Activated gamma-delta T cell treated with anti-CD3 and anti-CD28 coated beads, Interleukin-2, amount 50 U/mL, for 16 hours (primary cell): ENCODE measurements at places on chromosomes 3 and 15.

- no peak for DNase-seq
These were observed 6.8 kb upstream of the KBTBD12 start for GRCh38 chr3:127908202-127908601.

DNA sequence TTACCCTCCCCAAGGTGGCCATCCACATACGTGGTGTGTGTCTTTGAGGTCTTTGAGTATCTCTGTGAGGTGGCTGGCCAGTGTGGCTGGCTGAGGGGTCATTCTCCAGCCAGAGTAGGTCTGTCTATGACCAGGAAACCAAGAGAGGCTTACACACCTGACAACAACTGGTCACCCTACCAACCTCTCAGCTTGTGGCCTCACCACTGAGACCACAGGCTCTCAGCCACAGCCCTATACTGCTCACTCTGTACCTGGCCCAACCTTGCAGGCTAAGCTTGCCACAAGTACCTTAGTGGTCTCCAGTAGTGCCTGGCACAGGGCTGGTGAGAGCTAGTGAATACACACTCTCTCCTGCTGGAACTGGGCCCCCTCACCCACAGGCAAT, 5.1 kb downstream of the HEMK1 start:
- no peak for DNase-seq

DNA sequence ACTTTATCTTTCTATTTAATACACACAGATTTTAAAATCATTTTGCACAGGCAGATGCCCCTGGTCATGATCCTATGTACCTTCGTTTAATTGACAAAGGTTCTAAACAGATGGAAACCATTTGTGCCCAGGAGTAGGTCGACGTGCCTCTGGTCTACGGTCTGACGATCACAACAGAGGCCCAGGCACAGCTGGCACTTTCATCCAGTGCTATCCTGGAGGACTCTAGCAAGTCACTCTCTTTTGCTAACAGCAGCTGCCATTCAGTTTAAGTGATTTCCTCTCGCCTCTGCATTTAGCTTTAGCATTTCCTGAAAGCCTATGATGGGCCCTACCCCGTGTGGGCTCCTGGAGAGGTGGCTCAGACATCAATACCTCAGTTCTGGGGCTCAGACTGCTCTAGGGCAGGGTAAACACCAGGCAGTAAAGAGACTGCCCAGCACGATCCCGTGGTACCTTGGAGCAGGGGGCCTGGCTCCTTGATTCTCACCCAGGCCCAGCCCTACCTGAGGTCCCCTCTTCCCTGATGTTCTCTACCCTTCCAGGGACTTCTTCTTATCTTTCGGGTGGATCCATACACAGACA, 83.2 kb upstream of the SNRPA1 start:
- DNase-seq = no peak

DNA sequence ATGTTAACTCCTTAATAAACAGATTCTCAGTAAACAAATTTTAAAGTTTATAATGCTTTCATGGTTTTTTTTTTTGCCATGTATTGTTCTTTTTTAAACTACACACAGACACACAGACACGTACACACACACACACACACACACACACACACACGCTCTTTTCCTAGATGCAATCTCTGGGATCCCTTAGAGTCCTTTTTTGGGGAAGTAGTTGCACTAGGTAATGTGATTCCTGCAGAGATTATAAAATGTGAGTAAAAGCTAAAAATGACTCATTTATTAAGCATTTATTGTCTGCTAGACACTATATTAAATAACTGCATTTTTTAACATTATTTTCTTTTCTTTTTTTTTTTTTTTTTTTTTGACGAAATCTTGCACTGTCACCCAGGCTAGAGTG, 19.9 kb downstream of the NDUFB5 start:
- no peak for DNase-seq

DNA sequence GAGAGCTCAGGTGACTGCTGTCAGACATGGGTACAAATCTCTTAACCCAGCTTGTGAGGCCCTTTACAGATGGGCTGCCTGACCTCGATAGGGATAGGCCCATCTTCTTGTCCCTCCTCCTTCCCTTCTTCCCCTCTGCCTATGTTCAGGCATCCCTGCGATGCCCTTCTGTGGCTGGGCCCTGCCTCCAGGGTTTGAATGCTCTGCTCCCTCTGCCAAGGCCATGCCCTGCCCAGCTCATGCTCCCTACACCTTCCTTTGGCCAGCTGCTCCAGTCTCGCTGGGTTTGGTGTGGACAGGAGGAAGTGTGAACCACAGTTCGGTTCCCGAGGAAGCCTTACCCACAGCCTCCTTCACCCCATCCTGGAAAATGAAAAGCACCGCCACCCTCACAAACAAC, 4.3 kb downstream of the FYCO1 start:
- DNase-seq = no peak

- no peak for DNase-seq
These were observed 95.7 kb downstream of the VGLL3 start for GRCh38 chr3:86895202-86895601.

- no peak for DNase-seq
These were observed 428.9 kb downstream of the VGLL3 start for GRCh38 chr3:86562090-86562489.

- DNase-seq = no peak
These were observed 185.6 kb downstream of the APBA2 start for GRCh38 chr15:29071232-29071881.

DNA sequence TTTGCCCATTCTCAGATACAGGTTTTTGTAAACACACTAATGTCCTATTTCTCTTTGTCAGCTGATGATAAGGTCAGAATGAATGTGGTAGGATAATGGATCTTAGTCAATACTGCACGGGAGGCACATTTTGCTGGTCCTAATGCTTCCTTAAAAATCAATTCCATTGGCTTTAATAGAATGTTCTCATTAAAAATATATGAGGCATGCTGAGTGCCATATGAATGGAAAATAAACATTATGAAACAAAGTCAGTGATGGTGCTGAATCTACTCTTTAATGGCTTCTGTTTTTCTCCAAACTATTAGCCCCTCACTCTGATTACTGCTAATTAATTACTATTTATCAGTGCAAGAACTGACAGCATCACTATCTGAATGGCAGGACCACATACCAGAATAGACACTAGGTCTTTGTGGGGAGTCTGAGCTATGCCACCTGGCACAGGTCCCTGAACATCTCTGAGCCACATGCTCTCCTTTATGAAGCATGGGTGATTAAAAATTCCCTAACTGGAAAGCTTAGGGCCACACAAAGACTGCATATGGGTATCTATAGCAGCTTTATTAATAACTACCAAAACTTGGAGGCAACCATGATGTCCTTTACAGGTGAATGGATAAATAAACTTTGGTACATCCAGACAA, 278.9 kb downstream of the MEX3B start:
- no peak for DNase-seq

DNA sequence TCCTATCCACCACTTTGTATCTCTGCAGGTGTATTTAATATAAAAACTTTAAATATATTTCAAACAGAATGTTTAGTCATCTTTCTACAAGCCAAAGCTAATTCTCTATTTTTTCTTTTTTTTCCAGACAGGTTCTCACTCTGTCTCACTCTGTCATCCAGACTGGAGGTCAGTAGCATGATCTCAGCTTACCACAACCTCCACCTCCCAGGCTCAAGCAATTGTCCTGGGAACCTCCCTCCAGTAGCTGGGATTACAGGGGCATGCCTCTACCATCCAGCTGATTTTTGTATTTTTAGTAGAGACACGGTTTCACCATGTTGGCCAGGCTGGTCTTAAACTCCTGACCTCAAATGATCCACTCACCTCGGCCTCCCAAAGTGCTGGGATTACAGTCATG, 202.6 kb downstream of the VGLL3 start:
- no peak for DNase-seq

GRCh38 chr3:101466465-101467309, 46.3 kb downstream of the SENP7 start:
- peak; percentile 18 for DNase-seq

DNA sequence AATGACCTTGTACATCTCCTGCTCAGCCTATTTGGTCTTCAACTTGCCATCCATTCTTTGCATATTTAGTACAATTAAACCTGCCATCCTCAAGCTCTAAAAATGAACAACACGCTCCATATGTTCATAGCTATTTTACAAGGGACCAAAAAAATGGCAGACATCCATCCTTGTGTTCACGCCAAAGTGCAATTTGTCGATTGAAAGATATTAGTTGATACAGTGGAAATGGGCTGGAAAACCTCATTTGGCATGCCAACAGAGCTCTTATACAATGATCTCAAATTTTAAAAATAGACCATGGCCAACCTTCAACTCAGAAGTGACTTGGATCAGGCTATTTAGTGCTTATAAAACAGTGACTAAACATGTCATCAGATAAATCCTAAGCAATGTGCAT, 413.6 kb upstream of the ARL6 start:
- no peak for DNase-seq

DNA sequence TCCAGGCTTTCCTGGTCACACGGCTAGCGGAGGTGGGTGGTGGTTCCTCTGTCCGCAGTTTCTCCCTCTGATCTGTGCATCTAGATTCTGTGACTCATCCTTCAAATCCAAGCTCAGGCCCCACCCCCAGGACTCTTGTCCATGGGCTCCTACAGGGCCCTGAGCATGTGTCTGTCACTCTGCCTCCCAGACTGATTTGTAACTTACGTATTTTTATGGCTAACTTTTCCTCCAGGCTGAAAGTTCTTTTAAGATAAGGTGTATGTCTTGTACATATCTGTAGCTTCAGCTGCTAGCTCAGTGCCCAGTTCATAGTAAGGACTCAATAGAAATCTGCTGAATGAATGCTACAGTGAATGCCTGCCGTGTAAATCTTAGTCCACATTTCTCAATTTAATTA, 8.0 kb downstream of the ESYT3 start:
- DNase-seq = no peak

GRCh38 chr3:128844502-128844901, 34.9 kb upstream of the ACAD9 start:
- no peak for DNase-seq

- DNase-seq = no peak
These were observed 130.1 kb upstream of the PRICKLE2 start for GRCh38 chr3:64355401-64355807.
